ELF-1 (cell line): ENCODE measurements at places on chromosomes 7 and 10.

- DNase-seq = no peak
Observed at GRCh38 chr7:141512597-141512996, 38.6 kb upstream of the AGK start.

DNA sequence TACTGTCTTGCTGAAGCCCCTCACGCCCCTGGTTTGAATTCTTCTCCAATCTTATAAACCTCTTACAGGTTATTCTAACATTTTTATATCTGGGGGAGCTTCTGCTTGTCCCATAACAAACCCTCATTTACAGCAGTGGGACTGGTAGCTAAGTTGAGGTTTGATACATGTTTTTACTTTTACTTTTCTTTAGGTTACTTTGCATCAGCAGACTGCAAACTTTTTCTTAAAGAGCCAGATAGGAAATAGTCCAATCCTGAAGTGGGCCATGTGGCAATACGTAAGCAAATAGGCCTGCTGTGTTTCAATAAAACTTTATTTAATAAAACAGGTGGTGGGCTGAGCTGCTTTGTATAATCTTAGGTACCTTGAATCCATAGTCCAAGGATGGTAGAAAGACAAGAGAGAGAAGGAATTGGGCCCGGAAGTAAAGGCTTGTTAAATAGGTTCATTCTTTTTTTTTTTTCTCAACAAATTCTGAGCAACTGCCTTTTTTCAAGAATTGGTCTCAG, 27.3 kb downstream of the RAB18 start:
- DNase-seq = no peak

- DNase-seq = no peak
Observed at GRCh38 chr7:66522518-66522917, 106.2 kb upstream of the KCTD7 start.

GRCh38 chr7:41439515-41439879, 263.4 kb downstream of the INHBA start:
- no peak for DNase-seq

- DNase-seq = peak; percentile 54
Observed at GRCh38 chr10:96765406-96766240, 45.3 kb upstream of the PIK3AP1 start.

GRCh38 chr10:17665747-17666146, 21.8 kb downstream of the STAM start:
- no peak for DNase-seq

- DNase-seq = peak; percentile 40
Observed at GRCh38 chr10:130558746-130559546, 422.8 kb downstream of the GLRX3 start.

- no peak for DNase-seq
Observed at GRCh38 chr10:64091897-64092296, 570.7 kb downstream of the REEP3 start.

DNA sequence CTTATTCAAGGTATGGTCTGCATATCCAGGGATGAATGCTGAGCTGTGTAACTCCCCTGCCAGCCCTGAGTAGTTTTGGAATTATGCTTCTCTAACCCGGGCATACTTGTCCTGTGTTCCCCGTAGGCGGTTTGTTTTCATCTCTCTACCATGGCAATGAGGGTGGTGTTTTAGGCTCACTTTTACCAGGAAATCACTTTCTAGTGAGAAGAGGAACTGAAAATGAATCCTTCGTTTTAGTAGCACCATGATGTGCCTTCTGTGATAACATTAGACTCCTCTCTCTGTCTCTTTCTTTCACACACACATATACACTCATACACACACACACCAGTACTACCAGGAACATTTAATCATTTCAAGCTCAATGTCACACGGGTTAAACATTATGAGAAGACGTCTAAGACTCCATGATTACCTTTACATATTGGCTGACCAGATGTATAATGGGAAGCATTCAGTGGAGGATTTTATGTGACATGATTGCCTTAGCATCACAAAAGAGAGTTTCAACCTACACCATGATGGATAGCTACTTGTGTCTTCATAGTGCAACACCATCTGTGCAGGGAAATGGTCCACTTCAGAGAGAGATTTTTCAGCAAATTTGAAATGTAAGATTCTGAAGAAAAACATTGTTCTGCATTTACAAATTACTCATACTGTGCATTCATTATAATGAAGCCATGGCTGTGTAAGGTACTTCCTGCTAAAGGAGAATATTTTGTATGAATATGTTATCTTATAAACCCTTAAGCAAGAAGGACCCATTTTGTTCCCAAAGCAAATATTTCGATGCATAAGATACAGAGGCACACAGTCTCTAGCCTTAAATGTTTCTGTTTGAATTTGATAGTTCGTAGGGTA, 31.0 kb upstream of the PFKP start:
- no peak for DNase-seq

- no peak for DNase-seq
Observed at GRCh38 chr7:129494041-129494440, 8.3 kb upstream of the SMKR1 start.

- no peak for DNase-seq
Observed at GRCh38 chr10:123938890-123939289, 47.3 kb upstream of the CPXM2 start.

- DNase-seq = no peak
Observed at GRCh38 chr10:75211007-75211691, 553 bp downstream of the VDAC2 start.

DNA sequence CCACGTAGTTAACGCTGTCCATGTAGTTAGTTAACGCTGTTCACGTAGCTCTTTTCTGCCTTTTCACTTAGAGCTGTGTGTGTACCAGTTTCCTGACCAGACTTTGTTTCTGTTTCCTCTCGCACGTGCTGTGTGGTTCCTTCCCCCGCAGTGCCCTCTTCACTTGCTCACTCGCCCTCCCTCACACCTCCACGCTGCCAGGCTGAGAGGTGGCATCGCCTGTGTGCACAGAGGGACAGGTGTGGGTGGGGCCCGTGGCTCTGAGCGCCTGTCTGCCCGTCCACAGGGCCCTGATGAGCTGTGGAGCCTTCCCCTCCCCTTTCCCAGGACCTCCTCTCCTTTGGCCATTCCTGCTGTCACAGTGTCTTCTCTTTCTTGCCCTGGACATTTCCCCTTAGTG, 30.6 kb downstream of the WDR37 start:
- no peak for DNase-seq

GRCh38 chr7:131105294-131105798, 222.3 kb upstream of the MKLN1 start:
- peak; percentile 20 for DNase-seq

DNA sequence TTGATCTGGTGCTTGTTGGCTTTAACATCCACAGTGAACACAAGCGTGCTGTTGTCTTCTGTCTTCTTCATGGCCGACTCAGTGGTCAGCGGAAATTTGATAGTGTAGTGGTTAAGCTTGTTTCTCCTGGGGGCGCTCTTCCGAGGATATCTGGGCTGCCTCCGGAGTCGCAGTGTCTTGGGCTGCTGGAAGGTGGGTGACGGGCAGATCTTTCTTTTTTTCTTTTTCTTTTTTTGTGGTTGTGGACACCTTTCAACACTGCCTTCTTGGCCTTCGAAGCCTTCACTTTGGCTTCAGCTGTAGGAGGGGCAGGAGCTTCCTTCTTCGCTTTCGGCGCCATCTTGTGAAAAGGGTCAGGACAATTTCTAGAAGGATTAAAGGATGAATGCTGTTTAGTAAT, 23.8 kb upstream of the RPA3 start:
- DNase-seq = peak; percentile 11

GRCh38 chr10:123891144-123892071, at the start of gene CPXM2:
Gene CPXM2 (minus strand): TSS chr10:123891807. CDS start chr10:123891659, 148 bp downstream.
- peak; percentile 70 for DNase-seq

GRCh38 chr7:157440346-157441022, 103.7 kb downstream of the DNAJB6 start:
- DNase-seq = no peak

GRCh38 chr7:7103343-7104313, 78.7 kb upstream of the C1GALT1 start:
- DNase-seq = peak; percentile 34

- no peak for DNase-seq
Observed at GRCh38 chr10:58667658-58668310, 155.1 kb downstream of the BICC1 start.

- no peak for DNase-seq
Observed at GRCh38 chr7:27636326-27637006, 26.2 kb downstream of the HIBADH start.

DNA sequence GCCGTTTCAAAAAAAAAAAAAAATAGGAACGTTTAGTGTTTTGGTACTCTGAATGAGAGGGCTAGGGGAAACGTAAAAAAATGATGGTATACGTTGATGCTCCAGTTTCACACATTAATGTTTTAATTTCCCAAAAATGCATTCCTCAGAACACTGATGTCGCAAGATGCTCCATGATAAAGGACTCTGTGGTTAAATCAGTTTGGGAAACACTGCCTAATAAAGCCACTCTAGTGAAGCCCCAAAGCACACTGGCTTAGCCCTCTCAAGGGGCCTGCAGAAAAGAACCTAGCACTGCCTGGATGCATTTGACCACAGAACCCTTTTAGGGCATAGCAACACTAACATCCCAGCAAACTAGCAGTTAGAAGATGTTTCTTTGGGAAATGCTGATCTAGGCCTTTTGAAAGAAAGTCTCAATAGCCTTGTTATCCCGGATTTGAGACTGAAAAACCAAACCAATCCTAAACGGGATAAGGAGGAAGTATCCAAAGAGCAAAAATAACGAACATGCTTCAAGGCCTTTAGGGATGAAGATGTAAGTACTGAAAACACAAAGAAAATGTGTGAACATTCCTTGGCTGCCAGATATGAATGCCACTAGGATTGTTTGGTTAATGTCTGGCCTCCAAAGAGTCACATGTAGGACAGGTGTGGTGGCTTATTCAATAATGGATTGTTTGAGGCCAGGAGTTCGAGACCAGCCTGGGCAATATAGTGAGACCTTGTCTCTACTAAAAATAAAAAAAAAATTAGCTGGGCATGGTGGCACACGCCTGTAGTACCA, 11.0 kb downstream of the DLG5 start:
- no peak for DNase-seq

- DNase-seq = no peak
Observed at GRCh38 chr10:120597902-120598301, 140.9 kb downstream of the PLPP4 start.

DNA sequence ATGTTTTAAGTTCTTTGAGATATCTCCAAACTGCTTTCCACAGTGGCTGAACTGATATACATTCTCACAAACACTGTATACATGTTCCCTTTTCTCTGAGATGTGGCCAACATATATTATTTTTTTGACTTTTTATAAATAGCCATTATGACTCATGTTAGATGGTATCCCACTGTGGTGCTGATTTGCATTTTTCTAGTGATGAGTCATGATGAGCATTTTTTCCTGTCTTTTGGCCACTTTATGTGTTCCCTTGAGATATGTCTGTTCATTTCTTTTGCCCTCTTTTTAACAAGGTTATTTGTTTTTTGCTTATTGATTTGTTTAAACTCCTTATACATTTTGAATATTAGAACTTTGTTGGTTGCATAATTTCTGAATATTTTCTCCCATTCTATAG, 1055.1 kb downstream of the NXPH1 start:
- DNase-seq = no peak

DNA sequence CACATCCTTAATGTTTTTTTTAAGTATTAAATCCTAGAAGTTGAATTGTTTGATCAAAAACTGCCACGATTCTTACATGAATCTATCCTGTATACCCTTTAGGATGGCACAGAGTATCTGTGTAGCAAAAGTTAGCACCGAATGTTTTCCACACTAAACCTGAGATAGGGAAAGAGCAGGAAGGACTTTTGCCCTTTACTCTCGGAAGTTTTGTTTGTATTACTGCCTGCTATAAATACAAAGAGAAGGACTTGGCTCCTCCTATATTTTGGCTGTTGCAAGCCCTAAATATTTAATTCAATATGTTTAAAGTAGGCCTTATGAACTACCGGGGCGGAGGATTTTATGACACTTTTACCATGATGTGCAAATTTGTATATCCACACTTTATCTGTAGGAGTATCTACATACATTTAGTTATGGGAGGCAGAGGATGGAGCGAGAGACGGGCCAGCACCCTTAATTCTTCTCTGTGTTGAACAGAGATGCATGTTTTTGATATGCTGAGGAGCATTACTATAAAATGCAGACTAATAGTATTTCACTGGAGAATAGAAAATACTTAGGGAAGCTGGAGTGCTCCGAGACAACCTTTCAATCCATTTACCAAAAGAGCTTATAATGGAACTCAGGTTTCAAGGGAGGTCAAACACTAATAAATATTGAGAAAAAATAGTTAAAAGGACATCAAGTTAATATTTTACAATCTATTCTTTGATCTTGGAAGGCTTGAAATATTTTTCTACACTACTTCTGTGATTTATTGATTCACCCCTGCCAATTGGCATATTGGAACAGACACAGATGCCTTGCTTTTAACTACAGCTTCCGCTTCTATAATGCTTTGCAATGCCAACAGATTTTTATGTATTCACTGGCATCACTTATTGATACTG, 97.4 kb downstream of the CHN2 start:
- DNase-seq = no peak

GRCh38 chr7:39536951-39537350, 29.3 kb upstream of the YAE1 start:
- no peak for DNase-seq

- no peak for DNase-seq
Observed at GRCh38 chr10:97454330-97455036, 8.5 kb downstream of the ZDHHC16 start.

DNA sequence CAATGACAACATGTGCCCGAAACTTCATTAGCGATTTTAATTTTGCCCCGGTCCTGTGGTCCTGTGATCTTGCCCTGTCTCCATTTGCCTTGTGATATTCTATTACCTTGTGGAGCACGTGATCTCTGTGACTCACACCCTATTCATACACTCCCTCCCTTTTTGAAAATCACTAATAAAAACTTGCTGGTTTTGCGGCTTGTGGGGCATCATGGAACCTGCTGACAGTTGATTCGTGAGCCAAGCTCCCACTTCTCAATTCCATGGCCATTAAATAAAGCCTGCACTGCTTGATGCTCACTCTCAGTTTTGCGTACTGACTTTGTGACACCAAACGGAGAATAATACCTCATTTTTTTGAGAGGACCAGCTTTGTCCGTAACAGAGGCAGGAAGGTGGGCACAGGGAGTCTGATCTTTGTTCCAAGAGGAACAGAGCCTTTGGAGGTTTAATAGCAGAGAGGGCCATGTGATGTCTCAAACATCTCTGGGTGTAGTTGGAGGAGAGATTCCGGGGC, 3.8 kb upstream of the ADAMTS14 start:
- DNase-seq = no peak

DNA sequence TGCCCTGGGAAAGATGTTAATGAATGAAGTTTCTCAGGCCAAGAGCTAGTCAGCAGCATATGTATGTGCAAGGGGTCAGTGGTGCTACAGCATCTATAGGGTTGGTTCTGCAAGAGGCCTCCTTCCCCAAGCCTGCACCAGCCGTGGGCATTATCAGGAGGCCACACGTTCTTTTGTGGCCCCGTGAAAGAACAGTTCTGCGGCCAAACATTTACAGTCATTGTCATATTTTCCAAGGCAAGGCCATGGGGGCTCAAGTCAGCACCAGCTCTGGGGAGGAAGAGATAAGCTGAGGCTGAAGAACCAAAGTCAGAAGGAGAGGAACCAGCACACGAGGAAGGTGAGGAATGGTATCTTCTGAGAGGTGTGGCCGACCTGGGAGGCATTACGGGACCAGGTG, 54.4 kb upstream of the TMEM72 start:
- DNase-seq = no peak
